ENCODE measurements at places on chromosomes 4 and X.

DNA sequence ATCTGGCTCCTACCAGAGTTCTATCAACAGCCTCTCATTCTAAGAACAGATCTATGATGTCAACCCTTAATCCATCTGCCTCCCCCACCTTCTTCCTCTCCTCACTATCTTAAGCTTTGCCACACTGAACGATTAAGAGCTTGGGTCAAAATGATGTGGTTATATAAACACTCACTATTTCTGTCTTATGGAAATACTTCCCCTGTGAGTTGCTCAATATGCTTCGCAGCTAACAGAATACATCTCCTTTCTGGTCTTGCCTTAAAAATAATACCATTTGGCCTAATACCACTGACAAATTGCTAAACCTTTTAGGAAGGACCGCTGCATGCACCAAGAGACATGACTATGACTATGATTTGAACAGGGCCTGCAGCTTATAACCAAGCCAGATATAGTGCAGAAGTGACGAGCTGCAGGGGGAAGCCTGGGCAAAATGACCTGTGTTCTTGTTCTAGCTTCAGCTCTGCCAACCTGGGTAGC lies 130.9 kb downstream of the RNF150 start:
- peak; percentile 31 for DNase-seq

DNA sequence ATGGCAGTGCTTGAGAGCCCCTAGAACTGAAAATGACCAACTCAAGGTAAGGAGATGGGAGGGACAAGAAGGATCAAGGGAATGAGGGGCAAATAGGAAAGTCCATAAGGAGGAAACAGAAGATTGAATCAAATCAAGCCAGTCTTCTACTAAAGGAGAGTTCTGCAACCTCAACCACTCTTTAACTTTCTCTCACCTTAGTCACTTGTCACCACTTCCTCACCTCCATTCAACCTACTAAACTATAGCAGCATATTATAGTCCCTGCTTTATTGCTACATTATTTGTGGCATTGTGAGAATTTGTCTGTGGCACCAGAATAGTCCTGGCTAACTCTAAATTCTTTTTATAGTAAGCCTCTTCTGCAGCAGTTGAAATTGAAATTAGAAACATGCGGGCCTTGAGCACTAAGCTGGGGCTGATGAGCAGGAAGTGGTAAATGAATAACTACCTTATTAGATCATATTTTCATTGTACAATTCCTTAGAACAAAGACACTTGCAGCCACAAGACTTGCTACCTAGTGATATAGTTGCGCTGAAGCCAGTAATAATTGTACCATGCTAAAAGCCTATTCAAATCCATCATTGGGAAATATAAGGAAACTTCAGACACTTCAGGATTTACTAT lies 336.9 kb downstream of the ZNF674 start:
- DNase-seq, result peak; percentile 0

- DNase-seq, result peak; percentile 60
These were observed 106.3 kb upstream of the MID1 start for GRCh38 chrX:10726647-10727046.

- DNase-seq, result no peak
These were observed 434 bp upstream of the TMEM255A start for GRCh38 chrX:120311727-120312063.

DNA sequence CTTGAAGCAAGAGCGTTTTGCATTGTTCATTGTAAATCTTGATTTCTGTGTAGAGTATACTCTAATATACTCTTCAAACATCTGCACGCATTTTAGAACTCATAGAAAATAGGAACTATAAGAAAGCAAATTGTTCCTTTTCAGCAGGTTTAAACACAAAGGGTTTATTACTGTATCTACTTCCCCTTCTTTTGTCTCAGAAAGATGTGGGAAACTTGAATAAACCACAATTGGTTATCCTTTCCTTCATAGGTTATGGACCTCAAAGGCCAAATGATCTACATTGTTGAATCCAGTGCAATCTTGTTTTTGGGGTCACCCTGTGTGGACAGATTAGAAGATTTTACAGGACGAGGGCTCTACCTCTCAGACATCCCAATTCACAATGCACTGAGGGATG lies 46.0 kb upstream of the GUCY1B1 start:
- DNase-seq, result no peak

- DNase-seq, result no peak
These were observed 202.2 kb downstream of the NLGN4X start for GRCh38 chrX:6026429-6026828.

DNA sequence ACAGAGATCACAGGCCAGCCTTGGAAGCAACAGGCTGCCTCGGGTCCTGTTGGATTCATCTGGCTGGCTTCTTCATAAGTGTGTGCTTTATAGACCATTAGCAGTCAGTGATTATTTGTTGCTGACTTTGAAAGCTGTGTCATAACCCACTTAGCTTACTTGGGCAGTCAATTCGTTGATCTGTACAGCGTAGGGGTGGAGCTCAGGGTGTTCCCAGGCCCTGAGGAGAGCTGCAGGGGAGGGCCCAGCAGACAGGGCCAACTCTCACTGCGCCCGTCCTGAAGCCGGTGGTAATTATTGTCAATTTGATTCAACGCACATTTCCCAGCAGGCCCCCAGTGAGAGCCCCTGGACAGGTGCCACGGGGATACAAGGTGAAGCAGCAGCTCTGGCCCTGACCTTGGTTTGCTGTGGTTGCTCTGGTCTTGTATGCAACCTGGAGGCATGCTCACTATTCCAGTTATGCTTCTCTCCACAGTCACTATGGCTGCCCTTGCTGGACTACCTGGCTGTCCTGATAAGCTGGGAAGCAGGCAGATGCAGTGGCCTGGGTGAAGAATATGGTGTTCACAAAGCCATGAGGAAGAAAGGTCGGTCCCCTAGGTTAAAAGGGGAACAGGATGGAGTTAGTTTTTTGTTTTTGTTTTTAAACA lies 40.1 kb upstream of the HMGB3 start:
- DNase-seq, result no peak

DNA sequence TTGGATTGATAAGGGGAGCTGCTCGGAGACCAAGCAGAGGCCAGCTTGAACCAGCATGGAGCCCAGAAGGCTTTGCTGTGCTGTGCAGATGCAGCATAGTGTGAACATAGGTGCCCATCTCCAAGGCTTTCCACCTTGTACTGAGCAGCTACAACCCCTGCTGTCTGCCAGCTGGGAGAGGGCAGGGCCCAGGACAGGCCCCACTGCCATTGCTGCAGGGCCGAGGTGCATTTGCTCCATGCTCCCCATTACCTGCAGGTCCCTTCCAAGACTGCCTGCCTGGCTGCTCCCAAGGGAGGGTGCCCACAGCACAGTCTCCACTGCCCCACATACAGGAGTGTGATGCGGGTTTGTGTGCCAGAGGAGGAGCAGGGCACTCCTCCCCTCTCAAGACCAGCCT lies 1016.0 kb upstream of the INTU start:
- no peak for DNase-seq

- DNase-seq, result no peak
These were observed 69.2 kb downstream of the NLGN4X start for GRCh38 chrX:6159468-6159867.

GRCh38 chrX:125436855-125437254 lies 117.2 kb downstream of the TEX13C start:
- no peak for DNase-seq

DNA sequence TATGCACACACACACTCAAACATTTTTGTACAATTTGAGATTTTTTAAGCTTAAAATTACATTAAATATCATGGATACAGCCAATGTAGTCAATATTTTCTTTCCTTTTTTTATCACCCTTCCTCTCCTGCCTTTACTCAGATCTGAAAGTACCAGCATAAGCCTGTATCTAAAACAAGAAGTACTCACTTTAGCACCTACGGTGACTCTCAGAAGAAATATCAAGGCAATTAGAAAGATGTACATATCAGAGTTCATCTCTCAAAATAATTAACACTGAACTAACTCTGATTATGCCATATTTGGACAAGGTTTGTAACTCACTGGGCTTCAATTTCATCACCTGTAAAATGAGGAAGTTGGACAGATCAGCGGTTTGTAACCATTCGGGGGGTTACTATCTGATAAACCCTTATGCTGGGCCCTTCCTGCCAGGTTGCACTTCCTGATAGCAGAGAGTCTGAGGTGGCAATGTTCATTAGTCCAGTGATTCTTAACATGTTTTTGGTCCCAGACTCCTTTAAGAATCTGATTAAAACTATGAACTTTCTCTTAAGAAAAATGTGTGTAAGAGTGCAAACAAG lies 5.7 kb upstream of the GPR174 start:
- DNase-seq, result no peak

- DNase-seq, result peak; percentile 37
These were observed 72.4 kb downstream of the PALLD start for GRCh38 chr4:168569066-168569930.

- DNase-seq, result peak; percentile 31
These were observed 18.8 kb upstream of the TMSB4X start for GRCh38 chrX:12955882-12956703.

DNA sequence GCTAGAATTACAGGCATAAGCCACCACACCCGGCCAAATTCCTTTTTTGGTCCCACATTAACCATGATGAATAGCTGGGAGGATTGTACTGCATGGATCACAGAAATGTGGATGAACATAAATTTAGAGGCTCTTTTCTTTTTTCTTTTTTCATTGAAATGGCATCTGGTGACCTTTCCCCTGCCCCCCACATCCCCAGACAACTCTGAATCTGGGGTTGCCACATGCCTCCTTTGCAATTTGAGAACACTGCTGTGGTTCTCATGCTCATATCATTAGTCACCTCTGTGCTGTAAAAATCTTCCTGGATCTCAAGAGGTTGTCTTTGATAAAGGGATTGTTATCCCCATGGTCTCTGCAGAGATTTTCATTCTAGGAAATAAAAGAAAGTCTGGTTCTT lies 22.8 kb upstream of the FMR1NB start:
- DNase-seq, result peak; percentile 69

DNA sequence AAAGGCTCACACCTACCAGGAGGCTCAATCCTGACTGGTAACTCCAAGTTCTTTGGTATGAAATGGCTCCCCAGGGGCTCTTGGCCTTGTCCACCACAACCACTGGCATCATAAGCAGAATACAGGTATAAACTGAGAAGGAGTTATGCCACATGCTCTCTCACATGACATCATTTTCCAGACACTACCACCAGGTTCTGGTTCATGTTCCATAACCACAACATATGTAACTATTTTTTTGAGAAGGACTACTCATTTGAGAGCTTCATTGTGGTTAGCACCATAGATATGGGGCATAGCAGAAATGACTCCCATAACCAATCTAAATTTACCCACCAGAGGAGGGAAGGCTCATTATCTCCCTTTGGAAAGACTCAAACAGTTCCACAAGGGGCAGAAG lies 19.6 kb downstream of the PRDM5 start:
- DNase-seq, result no peak

DNA sequence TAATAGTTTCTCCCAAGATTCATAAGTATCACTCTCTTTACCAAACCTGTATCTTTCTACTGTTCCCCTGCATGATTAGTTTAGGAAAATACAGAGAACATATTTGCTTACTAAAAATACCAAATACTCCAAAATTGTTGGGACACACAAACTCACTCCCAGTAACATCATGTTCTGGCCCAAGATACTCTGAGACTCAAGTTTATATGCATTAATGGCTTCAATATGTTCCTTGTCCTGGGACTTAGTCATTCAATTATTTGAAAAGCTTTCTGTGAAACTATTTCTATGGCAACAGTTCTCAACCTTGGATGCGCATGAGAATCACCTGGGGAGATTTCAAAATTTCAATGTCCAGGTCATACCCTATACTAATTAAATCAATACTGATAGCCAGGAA lies 138.9 kb upstream of the PTCHD1 start:
- DNase-seq, result no peak

DNA sequence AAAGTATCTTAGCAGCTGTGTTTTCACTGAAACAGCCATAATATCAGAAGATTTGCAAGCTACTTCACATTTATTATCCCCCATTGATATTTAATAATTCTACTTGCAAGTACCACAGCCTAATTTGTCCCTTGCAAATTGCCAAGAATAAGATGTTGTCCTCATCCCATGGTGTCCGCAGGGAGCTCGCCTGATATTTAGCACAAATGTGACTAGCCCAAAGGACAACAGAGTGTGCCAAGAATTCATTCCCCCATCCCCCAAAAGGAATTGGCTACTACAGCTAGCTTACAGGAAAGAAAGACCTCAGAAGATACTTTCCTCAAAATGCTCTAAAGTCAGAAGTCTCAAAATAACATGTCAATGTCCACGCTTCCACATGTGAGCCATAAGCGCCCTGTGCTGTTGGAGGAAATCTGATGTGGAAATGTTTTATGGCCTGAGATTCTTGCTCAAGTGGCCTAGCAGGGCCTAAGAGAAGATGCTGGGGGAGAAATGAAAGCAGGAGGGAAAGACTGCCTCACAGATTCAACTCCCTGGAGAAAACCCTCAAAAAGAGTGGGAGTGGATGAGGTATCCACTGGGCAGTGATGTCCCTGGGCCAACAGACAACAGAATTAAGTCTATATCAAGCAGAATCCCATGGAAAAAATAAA lies 111.4 kb downstream of the SH3KBP1 start:
- no peak for DNase-seq

GRCh38 chr4:157810137-157810774 lies 362.6 kb downstream of the GASK1B start:
- DNase-seq, result no peak

- peak; percentile 25 for DNase-seq
These were observed 823.0 kb downstream of the FAT4 start for GRCh38 chr4:126137782-126138170.

- no peak for DNase-seq
These were observed 24.1 kb downstream of the FAM47E start for GRCh38 chr4:76275486-76276124.

DNA sequence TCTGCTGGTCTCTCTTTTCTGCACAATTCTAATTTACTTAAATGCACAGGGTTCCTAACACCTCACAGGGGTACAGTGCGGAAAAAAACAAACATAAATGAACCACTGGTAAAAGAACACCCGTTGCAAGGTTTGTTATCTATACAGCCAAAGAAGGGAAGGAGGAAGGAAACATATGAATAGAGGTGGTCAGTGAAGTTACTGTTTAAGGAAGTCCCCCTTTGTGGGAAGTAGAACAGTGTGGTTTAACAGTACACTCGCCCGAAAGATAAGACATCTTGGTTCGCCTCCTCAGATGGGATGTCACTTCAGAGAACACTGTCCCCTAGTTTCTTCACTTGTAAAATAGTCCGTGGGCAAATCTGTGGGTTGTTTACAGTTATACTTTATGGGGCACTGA lies 57.5 kb downstream of the TEC start:
- DNase-seq, result no peak

GRCh38 chrX:41512394-41512793 lies 65.3 kb downstream of the NYX start:
- DNase-seq, result no peak

GRCh38 chr4:151460434-151460833 lies 51.5 kb downstream of the FHIP1A start:
- DNase-seq, result no peak

GRCh38 chrX:17737986-17738713 lies 857 bp downstream of the SCML1 start:
- peak; percentile 20 for DNase-seq

DNA sequence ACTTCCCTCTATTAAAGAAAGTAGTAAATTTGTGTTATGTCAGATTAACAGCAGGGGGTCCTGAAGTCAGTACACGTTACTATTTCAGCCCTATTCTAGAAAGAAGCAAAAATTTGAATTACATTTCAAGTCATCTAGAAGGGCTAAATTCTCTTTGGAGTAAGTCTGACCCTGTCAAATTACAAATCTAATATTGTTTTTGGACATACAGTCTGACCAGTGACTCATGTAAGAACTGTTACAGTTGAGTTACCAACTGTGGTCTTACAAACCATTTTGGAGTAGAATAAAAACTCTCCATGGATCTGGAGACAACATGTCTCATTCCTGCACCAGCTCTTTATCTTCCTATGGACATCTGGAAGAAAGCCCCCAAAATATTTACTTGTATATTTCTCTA lies 36.0 kb upstream of the GYPA start:
- DNase-seq, result no peak

- DNase-seq, result no peak
These were observed at the start of gene LINC00632 for GRCh38 chrX:140709421-140709846. Gene LINC00632 (plus strand): TSS chrX:140709759.
